ENCODE measurements at places on chromosomes 2 and 18. TPM values are rescaled to one million over a fixed set of nuclear protein-coding genes. Genes with fewer than 3 reads are reported as not detected.

Gene SH3RF3
- 2.5 TPM for total RNA-seq

Gene RALBP1
- total RNA-seq = 69.6 TPM

Gene GLI2
- total RNA-seq = 28.6 TPM

- DNase-seq = peak; percentile 67
These were observed 2.7 kb upstream of the ESPNL start for GRCh38 chr2:238097201-238097987.

DNA sequence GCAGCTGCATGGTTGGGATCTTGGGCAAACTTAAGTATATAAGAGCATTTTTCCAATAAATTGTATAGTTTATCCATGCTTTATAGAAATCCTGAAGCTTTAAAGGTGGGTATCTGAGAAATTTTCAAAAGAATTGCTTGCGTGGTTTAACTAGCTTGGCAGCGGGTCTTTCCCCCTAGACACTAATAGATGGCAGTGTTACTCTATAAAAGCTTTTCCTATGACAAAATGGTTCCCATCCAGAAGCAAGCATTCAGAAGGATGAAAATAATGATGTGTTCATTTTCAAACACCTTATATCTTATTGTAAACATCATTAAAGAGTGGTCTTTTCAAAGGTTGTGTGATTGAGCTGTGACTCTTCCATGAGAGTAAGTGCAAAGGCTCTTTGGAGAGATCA lies 45.9 kb downstream of the KDM3A start:
- no peak for DNase-seq

- DNase-seq = no peak
These were observed 333.2 kb downstream of the SOX11 start for GRCh38 chr2:6025391-6025790.
